ENCODE measurements at places on chromosomes 7 and 10. TPM values are rescaled to one million over a fixed set of nuclear protein-coding genes. Genes with fewer than 3 reads are reported as not detected.

CHST3 gene
- 14.3 TPM for total RNA-seq

GRCh38 chr7:91826377-91826776 is 54.1 kb downstream of the MTERF1 start:
- H3K27me3 ChIP-seq: no peaks in the 10 kb centered on the region
- peaks cover 8% of the 10 kb centered on the region for H3K4me1 ChIP-seq
- H3K4me3 ChIP-seq: no peak overlapping the region
- no peak overlapping the region for H3K27ac ChIP-seq

GRCh38 chr7:68245688-68246087 is 1249.1 kb downstream of the TYW1 start:
- DNase-seq: no peak
- no peak overlapping the region for H3K4me3 ChIP-seq
- H3K27ac ChIP-seq: no peak overlapping the region
- no peaks in the 10 kb centered on the region for H3K36me3 ChIP-seq
- no peaks in the 10 kb centered on the region for H3K4me1 ChIP-seq

FOXI2 gene
- total RNA-seq: not detected

STAMBPL1 gene
- total RNA-seq: 9.5 TPM

- peaks cover 30% of the 10 kb centered on the region for H3K4me1 ChIP-seq
- H3K27me3 ChIP-seq: no peaks in the 10 kb centered on the region
- DNase-seq: no peak
- H3K4me3 ChIP-seq: no peak overlapping the region
- H3K27ac ChIP-seq: no peak overlapping the region
These were observed 8.4 kb downstream of the AQP1 start for GRCh38 chr7:30920021-30920583.

DNA sequence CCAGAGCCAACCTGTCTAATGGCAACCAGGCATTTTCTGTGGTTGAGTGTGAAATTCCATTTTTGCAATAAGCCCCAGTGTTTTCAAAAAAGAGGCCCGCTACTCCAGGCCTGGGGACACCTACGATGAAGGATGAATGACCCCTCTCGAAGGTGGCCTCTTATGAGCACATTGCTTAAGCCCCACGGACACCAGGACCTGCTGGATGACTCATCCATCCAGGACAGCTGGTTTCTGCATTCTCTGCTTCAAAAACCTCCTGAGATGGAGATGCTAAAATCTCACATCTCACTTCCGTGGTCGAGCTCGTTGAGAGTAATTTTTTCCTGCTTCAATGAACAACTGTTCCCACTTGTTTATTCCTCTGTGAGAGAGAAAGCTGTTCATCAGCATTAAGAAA is 150.2 kb upstream of the FZD8 start:
- H3K36me3 ChIP-seq: no peaks in the 10 kb centered on the region
- no peaks in the 10 kb centered on the region for H3K4me1 ChIP-seq
- H3K4me3 ChIP-seq: no peak overlapping the region
- DNase-seq: no peak
- H3K27ac ChIP-seq: no peak overlapping the region
- no peaks in the 10 kb centered on the region for H3K27me3 ChIP-seq

GRCh38 chr10:91856637-91857036 is 52.6 kb downstream of the FGFBP3 start:
- H3K4me3 ChIP-seq: no peak overlapping the region
- no peaks in the 10 kb centered on the region for H3K4me1 ChIP-seq
- DNase-seq: peak; percentile 1
- H3K27me3 ChIP-seq: no peaks in the 10 kb centered on the region
- peaks cover 9% of the 10 kb centered on the region for H3K36me3 ChIP-seq

- no peaks in the 10 kb centered on the region for H3K27me3 ChIP-seq
- no peak overlapping the region for H3K27ac ChIP-seq
- no peaks in the 10 kb centered on the region for H3K4me1 ChIP-seq
- H3K4me3 ChIP-seq: no peak overlapping the region
- H3K36me3 ChIP-seq: no peaks in the 10 kb centered on the region
- no peak for DNase-seq
These were observed 24.6 kb upstream of the DDX50 start for GRCh38 chr10:68876246-68877138.

LDB3 gene
- total RNA-seq: not detected

DNA sequence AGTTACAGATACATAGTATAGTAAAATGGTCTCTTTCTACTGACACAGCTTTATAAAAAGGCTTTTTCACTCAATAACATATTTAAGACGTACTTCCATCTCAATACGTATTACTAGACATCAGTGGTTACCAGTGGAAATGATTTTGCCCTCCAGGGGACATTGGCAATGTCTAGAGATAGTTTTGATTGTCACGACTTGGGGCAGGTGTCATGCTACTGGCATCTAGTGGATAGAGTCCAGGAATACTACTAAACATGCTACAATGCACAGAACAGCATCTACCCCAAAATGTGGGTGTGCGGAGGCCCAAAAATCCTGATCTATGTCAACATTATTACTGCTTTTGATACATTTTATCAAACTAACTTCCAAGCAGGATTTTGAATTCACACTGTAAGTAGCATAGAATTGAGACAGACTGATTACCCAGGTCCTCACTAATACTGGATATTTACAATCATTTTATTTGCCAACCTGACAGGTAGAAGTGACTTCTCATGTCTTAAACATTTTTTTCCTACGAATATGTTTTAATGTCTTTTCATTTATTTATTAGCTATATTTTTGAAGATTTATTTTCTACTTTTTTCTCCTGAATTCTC is 53.8 kb downstream of the HGF start:
- no peak overlapping the region for H3K27ac ChIP-seq
- H3K4me3 ChIP-seq: no peak overlapping the region
- no peaks in the 10 kb centered on the region for H3K36me3 ChIP-seq
- no peaks in the 10 kb centered on the region for H3K27me3 ChIP-seq

DNA sequence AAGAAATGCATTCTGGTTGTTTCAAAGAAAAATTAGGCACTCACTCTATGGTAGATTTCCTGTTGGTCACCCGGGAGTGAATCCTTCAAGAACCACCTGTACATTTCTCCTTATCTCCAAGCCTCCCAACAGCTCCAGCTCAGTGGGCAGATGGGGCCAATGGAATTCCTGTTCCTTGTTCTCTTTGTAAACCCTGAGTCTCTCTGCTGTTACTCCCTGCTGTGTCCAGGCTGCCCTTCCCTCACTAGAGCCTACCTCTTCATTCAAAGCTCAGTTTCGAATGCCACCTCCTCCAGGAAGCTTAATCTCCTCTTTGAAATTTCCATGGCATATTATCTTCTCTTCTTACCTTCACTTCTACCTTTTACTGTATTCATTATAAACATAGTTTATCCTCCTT is 3.5 kb upstream of the BMPER start:
- DNase-seq: no peak
- H3K4me3 ChIP-seq: no peak overlapping the region
- H3K27ac ChIP-seq: no peak overlapping the region
- peaks cover 94% of the 10 kb centered on the region for H3K27me3 ChIP-seq
- H3K4me1 ChIP-seq: no peaks in the 10 kb centered on the region

- no peaks in the 10 kb centered on the region for H3K36me3 ChIP-seq
- no peaks in the 10 kb centered on the region for H3K27me3 ChIP-seq
- DNase-seq: no peak
- H3K4me1 ChIP-seq: no peaks in the 10 kb centered on the region
- no peak overlapping the region for H3K27ac ChIP-seq
These were observed 427.1 kb downstream of the GALNT17 start for GRCh38 chr7:71558806-71559613.

MPP7 gene
- total RNA-seq: 6.6 TPM

- H3K27ac ChIP-seq: no peak overlapping the region
- no peaks in the 10 kb centered on the region for H3K27me3 ChIP-seq
- DNase-seq: no peak
- H3K4me3 ChIP-seq: no peak overlapping the region
These were observed 249.3 kb upstream of the KCND2 start for GRCh38 chr7:120023494-120024167.

TUBB8 gene
- 0.34 TPM for total RNA-seq

DNA sequence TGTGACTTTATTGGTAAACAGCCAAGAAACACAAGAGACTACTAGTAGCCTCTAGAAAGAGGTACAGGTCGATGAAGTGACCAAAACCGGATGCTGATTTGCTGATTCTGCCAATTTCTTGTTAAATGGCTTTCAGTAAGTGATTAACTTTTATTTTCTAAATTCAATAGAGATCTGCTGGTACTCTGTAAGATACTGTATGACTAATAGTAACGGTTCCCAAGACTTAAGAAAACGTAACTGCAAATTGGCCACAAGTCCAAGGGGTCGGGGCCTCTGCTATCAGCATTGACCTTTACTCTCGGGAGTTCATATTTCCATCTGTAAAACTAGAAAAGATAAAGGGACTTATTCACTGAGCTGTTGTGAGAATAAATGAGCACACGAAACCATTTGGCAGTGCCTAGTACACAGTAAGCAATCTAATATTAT is 1.4 kb downstream of the FAM3C start:
- peak; percentile 22 for DNase-seq
- H3K27me3 ChIP-seq: no peaks in the 10 kb centered on the region

- peak overlapping the region; percentile 85 for H3K4me3 ChIP-seq
- H3K36me3 ChIP-seq: peaks cover 24% of the 10 kb centered on the region
- H3K4me1 ChIP-seq: peaks cover 23% of the 10 kb centered on the region
- H3K27ac ChIP-seq: peak overlapping the region; percentile 58
- DNase-seq: peak; percentile 31
These were observed 786 bp downstream of the TAF3 start for GRCh38 chr10:7819121-7819460.

DNA sequence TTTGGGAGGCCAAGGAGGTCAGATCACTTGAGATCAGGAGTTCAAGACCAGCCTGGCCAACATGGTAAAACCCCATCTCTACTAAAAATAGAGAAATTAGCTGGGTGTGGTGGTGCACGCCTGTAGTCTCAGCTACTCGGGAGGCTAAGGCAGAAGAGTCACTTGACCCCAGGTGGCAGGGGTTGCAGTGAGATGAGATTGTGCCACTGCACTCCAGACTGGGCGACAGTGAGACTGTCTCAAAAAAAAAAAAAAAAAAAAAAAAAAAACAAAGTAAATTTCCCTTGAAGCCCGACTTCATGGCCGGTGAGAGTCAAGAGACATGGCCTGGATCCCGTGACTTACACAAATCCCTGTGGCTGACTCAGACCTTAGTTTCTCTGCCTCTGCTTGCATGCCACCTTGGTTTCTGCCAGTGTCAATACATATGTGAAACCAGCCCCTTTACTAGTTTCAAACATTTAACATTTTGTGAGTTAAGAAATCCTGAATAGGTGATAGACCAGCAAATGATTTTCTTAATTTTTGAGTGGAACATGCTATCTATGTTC is 62.8 kb downstream of the ZEB1 start:
- no peak overlapping the region for H3K27ac ChIP-seq
- no peaks in the 10 kb centered on the region for H3K4me1 ChIP-seq
- DNase-seq: no peak
- H3K27me3 ChIP-seq: no peaks in the 10 kb centered on the region
- no peak overlapping the region for H3K4me3 ChIP-seq

DNA sequence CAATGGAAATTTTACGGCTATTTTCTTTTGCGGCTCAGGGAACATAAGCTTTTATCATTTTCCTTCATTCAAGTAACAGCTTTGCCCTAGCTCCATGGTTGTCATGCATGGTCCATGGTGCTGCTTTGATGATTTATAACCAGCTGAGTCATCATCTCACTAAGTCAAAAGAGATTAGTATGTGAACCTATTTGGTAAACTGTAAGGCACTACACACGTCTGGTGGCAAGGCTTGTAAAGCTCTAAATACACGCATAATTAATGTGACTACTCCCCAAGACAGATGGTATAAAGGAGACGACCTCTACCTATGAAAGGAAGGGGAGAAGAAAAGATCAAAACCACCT is 340.2 kb downstream of the KCNMA1 start:
- DNase-seq: no peak
- H3K4me1 ChIP-seq: peaks cover 6% of the 10 kb centered on the region
- no peak overlapping the region for H3K4me3 ChIP-seq
- no peaks in the 10 kb centered on the region for H3K36me3 ChIP-seq

DNA sequence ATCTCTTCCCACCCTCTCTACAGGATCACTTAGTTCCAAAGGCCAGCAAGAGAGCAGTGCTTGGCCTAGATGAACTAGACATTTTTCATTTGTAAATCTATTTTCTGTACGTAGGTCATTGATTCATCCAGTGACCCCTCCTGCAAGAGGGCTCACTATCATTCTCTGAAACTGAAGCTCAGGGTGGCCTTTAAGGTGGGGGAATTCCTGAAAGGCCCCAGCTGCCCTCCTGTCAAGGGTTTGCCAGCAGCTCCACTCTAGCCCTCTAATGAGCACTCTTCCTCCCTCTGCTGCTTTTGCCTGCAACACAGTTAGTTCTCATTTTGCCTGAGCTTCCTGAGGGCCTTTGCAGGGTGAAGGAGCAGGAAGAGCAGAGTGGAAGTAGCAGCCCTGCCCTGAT is 41.2 kb downstream of the LRRC18 start:
- no peaks in the 10 kb centered on the region for H3K4me1 ChIP-seq
- no peaks in the 10 kb centered on the region for H3K36me3 ChIP-seq
- no peak for DNase-seq
- no peak overlapping the region for H3K4me3 ChIP-seq
- H3K27me3 ChIP-seq: peaks cover 66% of the 10 kb centered on the region

DNA sequence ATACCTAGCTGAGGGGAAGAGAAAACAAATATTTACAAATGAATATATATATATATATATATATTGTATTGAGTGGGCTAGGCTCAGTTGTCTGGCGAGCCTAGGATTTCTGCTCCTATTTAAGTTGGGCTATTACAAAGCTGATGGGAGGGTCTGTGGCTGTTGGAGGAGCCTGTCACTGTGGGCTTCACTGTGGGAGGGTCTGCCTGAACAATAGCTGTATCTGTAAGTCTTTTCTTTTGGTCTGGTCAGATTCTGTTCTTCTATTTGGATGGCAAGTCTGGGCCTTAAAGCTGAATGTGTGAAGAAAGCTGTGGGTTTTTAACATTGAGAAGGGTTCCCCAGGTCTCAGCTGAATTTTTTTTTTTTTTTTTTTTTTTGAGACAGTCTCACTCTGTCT is 220.6 kb upstream of the LYZL1 start:
- no peak overlapping the region for H3K27ac ChIP-seq
- no peak overlapping the region for H3K4me3 ChIP-seq
- no peak for DNase-seq
- peaks cover 18% of the 10 kb centered on the region for H3K4me1 ChIP-seq
- H3K27me3 ChIP-seq: no peaks in the 10 kb centered on the region

GRCh38 chr10:1476455-1476803 is 260.9 kb downstream of the ADARB2 start:
- DNase-seq: no peak
- no peak overlapping the region for H3K27ac ChIP-seq
- H3K27me3 ChIP-seq: peaks cover 62% of the 10 kb centered on the region
- H3K36me3 ChIP-seq: no peaks in the 10 kb centered on the region
- no peak overlapping the region for H3K4me3 ChIP-seq
- H3K4me1 ChIP-seq: no peaks in the 10 kb centered on the region

GRCh38 chr10:61187601-61188000 is 243.6 kb upstream of the RHOBTB1 start:
- H3K36me3 ChIP-seq: no peaks in the 10 kb centered on the region
- no peak overlapping the region for H3K27ac ChIP-seq
- H3K4me3 ChIP-seq: no peak overlapping the region
- no peak for DNase-seq
